Activated naive CD8-positive, alpha-beta T cell treated with anti-CD3 and anti-CD28 coated beads, Interleukin-2, amount 50 U/mL, for 24 hours (primary cell): ENCODE measurements at places on chromosomes 16 and 17.

DNA sequence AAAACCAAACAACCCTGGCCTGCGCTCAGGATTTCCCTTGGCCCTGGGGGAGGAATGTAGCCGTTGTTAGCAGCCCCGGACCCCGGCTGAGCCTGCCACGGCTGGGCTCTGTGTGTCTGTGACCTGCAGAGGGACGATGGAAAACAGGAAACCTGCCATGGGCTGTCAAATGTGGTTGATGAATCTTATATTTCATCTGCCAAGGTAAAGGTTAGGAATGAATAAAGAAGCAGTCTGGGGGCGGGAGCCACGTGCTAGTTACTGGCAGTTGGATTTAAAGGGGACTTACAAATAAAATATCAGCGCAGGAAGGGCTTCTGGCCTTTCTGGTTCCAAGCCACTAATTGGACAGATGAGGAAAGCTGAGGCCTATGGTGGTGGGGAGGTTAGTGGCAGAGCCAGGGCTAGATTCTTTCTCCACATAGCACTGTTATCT, at the start of gene KRT23:
Gene KRT23 (minus strand): TSS at position 263 of the 436 bp plus-strand sequence. CDS start 1,043 bp downstream, outside the sequence.
- DNase-seq = no peak
- H3K4me3 ChIP-seq = no peak within 1 kb of the TSS
- peaks cover 4% of the 10 kb centered on the region for H3K4me1 ChIP-seq
- H3K27ac ChIP-seq = peak within 1 kb of the TSS; percentile 10

GRCh38 chr16:83862661-83863060, 36.3 kb upstream of the MLYCD start:
- peaks cover 8% of the 10 kb centered on the region for H3K27me3 ChIP-seq
- no peak for DNase-seq
- no peak overlapping the region for H3K4me3 ChIP-seq
- H3K36me3 ChIP-seq = no peaks in the 10 kb centered on the region

GRCh38 chr17:8477715-8478441, 42.2 kb downstream of the NDEL1 start:
- DNase-seq = no peak
- peaks cover 45% of the 10 kb centered on the region for H3K36me3 ChIP-seq
- peak overlapping the region; percentile 59 for H3K27ac ChIP-seq
- no peaks in the 10 kb centered on the region for H3K4me1 ChIP-seq

- H3K4me1 ChIP-seq = peaks cover 32% of the 10 kb centered on the region
- peak overlapping the region; percentile 74 for H3K27ac ChIP-seq
- peak overlapping the region; percentile 73 for H3K4me3 ChIP-seq
- DNase-seq = no peak
- H3K36me3 ChIP-seq = peaks cover 16% of the 10 kb centered on the region
Observed at GRCh38 chr16:3881499-3881990, 1.0 kb upstream of the CREBBP start.

GRCh38 chr17:59436900-59437299, 105.4 kb downstream of the YPEL2 start:
- H3K27ac ChIP-seq = no peak overlapping the region
- H3K4me1 ChIP-seq = peaks cover 70% of the 10 kb centered on the region
- DNase-seq = no peak
- peaks cover 1% of the 10 kb centered on the region for H3K36me3 ChIP-seq
